Activated T-helper 1 cell treated with anti-CD3 and anti-CD28 coated beads, Interleukin-12 subunit alpha, Interleukin-12 subunit beta, Interleukin-2, Interleukin-4 antibody, amounts not matched to agents 30 ng/mL and 10 ng/mL and 1 ng/mL, durations not matched to agents 14 hours and 24 hours and 36 hours (primary cell): ENCODE measurements at places on chromosomes 13 and 19. TPM values are rescaled to one million over a fixed set of nuclear protein-coding genes. Genes with fewer than 3 reads are reported as not detected.

Gene VSTM1
- total RNA-seq: not detected in 2 replicates

DNA sequence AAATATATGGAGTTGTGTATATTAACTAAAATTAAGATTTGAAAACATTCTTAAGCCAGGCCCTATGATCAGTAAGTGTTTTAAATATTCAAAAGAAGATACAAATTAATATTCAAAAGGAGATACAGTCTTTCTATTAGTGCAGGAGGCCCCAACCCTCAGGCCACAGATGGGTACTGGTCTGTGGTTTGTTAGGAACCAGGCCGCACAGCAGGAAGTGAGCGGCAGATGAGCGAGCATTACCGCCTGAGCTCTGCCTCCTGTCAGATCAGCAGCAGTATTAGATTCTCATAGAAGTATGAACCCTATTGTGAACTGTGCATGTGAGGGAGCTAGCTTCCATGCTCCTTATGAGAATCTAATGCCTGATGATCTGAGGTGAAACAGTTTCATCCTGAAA, 232.9 kb downstream of the FOXO1 start:
- no peak overlapping the region for H3K4me3 ChIP-seq
- H3K4me1 ChIP-seq: peaks cover 36% of the 10 kb centered on the region
- DNase-seq: no peak

GRCh38 chr13:25901460-25902376, 150.1 kb downstream of the SHISA2 start:
- H3K27me3 ChIP-seq: peaks cover 6% of the 10 kb centered on the region
- H3K4me1 ChIP-seq: peaks cover 23% of the 10 kb centered on the region
- peak; percentile 60 for DNase-seq
- H3K36me3 ChIP-seq: peaks cover 6% of the 10 kb centered on the region

- no peak for DNase-seq
- peaks cover 50% of the 10 kb centered on the region for H3K36me3 ChIP-seq
- H3K4me3 ChIP-seq: no peak overlapping the region
- H3K4me1 ChIP-seq: peaks cover 13% of the 10 kb centered on the region
- H3K27me3 ChIP-seq: no peaks in the 10 kb centered on the region
These were observed 53.2 kb downstream of the TMED1 start for GRCh38 chr19:10782795-10783194.

DNA sequence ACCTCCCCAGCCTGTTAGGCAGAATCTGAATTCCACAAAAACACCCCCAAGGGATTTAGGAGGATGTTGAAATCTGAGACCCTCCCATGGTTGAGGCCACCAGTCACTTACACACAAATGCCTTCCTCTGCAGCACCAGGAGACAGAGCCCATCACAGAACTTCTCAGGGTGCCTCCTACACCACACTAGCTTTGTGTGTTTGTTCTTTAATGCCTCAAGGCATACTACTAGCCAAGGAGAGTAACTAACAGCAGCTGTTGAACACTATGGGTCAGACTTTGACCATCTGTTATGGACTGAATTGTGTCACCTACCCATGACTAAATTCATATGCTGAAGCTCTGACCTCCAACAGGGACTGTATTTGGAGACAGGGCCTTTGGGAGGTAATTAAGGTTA, 9.5 kb upstream of the MED26 start:
- H3K4me3 ChIP-seq: no peak overlapping the region
- no peaks in the 10 kb centered on the region for H3K27me3 ChIP-seq
- peaks cover 9% of the 10 kb centered on the region for H3K4me1 ChIP-seq
- H3K36me3 ChIP-seq: peaks cover 20% of the 10 kb centered on the region
- peak overlapping the region; percentile 58 for H3K27ac ChIP-seq
- no peak for DNase-seq

DNA sequence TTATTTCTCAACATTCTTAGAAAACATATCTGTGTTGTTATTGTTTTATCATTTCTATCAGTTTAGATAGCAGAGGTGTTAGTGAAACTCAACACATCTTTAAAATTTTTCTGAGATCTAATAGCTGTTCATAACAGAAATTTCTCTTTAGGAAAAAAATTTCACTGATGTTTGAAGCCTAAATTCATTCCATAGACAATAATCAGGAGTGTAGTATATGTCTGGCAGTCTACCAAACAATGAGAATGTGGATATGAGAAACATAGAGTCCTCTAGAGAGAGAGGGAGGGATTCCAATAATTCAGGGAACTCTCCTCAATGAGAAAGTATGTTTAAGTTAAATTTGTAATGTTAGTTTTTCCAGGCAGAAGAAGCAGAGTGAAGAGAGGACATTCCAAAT, 118.2 kb upstream of the EDNRB start:
- no peaks in the 10 kb centered on the region for H3K27me3 ChIP-seq
- no peaks in the 10 kb centered on the region for H3K4me1 ChIP-seq
- H3K27ac ChIP-seq: no peak overlapping the region
- DNase-seq: no peak
- no peaks in the 10 kb centered on the region for H3K36me3 ChIP-seq

GRCh38 chr19:3721131-3721886, 13.1 kb downstream of the TJP3 start:
- H3K27me3 ChIP-seq: peaks cover 40% of the 10 kb centered on the region
- H3K4me1 ChIP-seq: no peaks in the 10 kb centered on the region
- no peaks in the 10 kb centered on the region for H3K36me3 ChIP-seq
- H3K4me3 ChIP-seq: no peak overlapping the region
- peak; percentile 81 for DNase-seq

- no peaks in the 10 kb centered on the region for H3K27me3 ChIP-seq
- H3K27ac ChIP-seq: no peak overlapping the region
- no peaks in the 10 kb centered on the region for H3K36me3 ChIP-seq
- no peak for DNase-seq
- no peak overlapping the region for H3K4me3 ChIP-seq
These were observed 1888.8 kb upstream of the PCDH20 start for GRCh38 chr13:63304497-63304896.

Gene RBM26
- total RNA-seq: 99.3 and 107 TPM in 2 replicates

Gene POSTN
- total RNA-seq: not detected in 2 replicates

Gene S1PR4
- 44.3 and 45.3 TPM in 2 replicates for total RNA-seq

DNA sequence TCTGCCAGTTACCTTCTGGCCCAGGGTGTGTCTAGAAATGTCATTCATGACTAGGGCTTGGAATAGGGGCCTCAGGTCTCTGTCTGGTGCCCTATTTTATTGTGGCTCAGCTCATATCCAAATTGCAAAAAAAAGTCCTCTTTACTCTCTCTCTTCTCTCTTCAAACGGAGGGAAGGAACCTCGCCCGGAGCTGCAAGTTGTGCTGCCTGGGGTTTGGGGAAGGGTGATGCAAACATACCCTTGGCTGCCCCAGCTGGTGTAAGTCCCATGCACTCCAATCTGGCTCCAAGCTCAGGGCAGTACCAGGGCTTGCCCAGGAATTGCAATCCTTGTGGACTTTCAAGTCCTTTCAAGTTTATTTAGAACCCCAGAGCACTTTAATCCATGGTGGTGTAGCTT, 549.6 kb downstream of the PCDH17 start:
- no peaks in the 10 kb centered on the region for H3K36me3 ChIP-seq
- H3K27ac ChIP-seq: no peak overlapping the region
- H3K27me3 ChIP-seq: no peaks in the 10 kb centered on the region
- no peak overlapping the region for H3K4me3 ChIP-seq
- no peak for DNase-seq
- H3K4me1 ChIP-seq: no peaks in the 10 kb centered on the region

Gene LSM7
- total RNA-seq: 180 and 193 TPM in 2 replicates

GRCh38 chr19:49506575-49507105, 5.8 kb upstream of the FCGRT start:
- H3K4me3 ChIP-seq: no peak overlapping the region
- no peaks in the 10 kb centered on the region for H3K36me3 ChIP-seq
- peaks cover 31% of the 10 kb centered on the region for H3K4me1 ChIP-seq
- peak; percentile 72 for DNase-seq
- no peaks in the 10 kb centered on the region for H3K27me3 ChIP-seq

GRCh38 chr19:20503476-20503875, 62.1 kb downstream of the ZNF737 start:
- H3K27ac ChIP-seq: no peak overlapping the region
- H3K4me1 ChIP-seq: no peaks in the 10 kb centered on the region
- no peaks in the 10 kb centered on the region for H3K36me3 ChIP-seq
- H3K4me3 ChIP-seq: no peak overlapping the region
- H3K27me3 ChIP-seq: no peaks in the 10 kb centered on the region

Gene ZFR2
- 0.39 TPM in 1 of 2 replicates, not detected in the other for total RNA-seq

- H3K4me3 ChIP-seq: peak overlapping the region; percentile 90
- H3K27me3 ChIP-seq: no peaks in the 10 kb centered on the region
- peaks cover 22% of the 10 kb centered on the region for H3K4me1 ChIP-seq
- DNase-seq: no peak
These were observed 482 bp downstream of the ARHGAP45 start for GRCh38 chr19:1067341-1067957.

GRCh38 chr19:7679771-7680605, 645 bp upstream of the TRAPPC5 start:
- peaks cover 9% of the 10 kb centered on the region for H3K36me3 ChIP-seq
- H3K27ac ChIP-seq: peak overlapping the region; percentile 66
- DNase-seq: no peak
- peaks cover 47% of the 10 kb centered on the region for H3K4me1 ChIP-seq
- peak overlapping the region; percentile 93 for H3K4me3 ChIP-seq

DNA sequence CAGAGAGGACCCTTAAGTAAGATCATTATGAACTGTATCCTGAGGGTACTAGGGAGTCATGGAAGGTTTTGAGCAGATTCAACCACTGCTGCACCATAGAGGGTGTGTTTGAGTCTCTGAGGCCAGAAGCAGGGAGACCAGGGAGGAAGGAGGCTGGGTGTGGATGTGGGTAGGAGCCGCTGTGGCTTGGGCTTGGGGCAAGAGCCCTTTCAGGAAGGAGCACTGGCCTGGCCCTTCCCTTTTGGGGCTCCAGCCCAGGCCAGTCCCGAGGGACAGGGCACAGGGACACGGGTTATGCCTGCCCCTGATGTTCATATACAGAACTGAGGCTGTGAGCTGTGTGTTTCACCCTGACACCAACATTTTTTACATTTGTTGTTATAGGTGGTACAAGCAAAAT, 7.2 kb downstream of the CIC start:
- no peaks in the 10 kb centered on the region for H3K27me3 ChIP-seq
- H3K4me1 ChIP-seq: peaks cover 52% of the 10 kb centered on the region
- H3K4me3 ChIP-seq: peak overlapping the region; percentile 46
- H3K36me3 ChIP-seq: peaks cover 24% of the 10 kb centered on the region
- H3K27ac ChIP-seq: peak overlapping the region; percentile 79

GRCh38 chr19:40932008-40932959, 50.3 kb upstream of the CYP2A7 start:
- H3K4me3 ChIP-seq: no peak overlapping the region
- no peak for DNase-seq
- H3K4me1 ChIP-seq: no peaks in the 10 kb centered on the region
- H3K27ac ChIP-seq: no peak overlapping the region
- H3K27me3 ChIP-seq: peaks cover 16% of the 10 kb centered on the region
- H3K36me3 ChIP-seq: no peaks in the 10 kb centered on the region

Gene AXL
- total RNA-seq: 0.17 and 0.18 TPM in 2 replicates

- H3K4me1 ChIP-seq: no peaks in the 10 kb centered on the region
- no peak overlapping the region for H3K27ac ChIP-seq
- H3K27me3 ChIP-seq: peaks cover 6% of the 10 kb centered on the region
- no peaks in the 10 kb centered on the region for H3K36me3 ChIP-seq
- DNase-seq: no peak
- no peak overlapping the region for H3K4me3 ChIP-seq
These were observed 1.8 kb downstream of the ACOD1 start for GRCh38 chr13:76950101-76950500.

GRCh38 chr13:39197647-39198007, 159.4 kb downstream of the NHLRC3 start:
- H3K4me1 ChIP-seq: peaks cover 13% of the 10 kb centered on the region
- H3K27ac ChIP-seq: peak overlapping the region; percentile 41
- H3K4me3 ChIP-seq: no peak overlapping the region
- no peaks in the 10 kb centered on the region for H3K36me3 ChIP-seq
- H3K27me3 ChIP-seq: no peaks in the 10 kb centered on the region

Gene LGALS7B
- total RNA-seq: not detected in 2 replicates

DNA sequence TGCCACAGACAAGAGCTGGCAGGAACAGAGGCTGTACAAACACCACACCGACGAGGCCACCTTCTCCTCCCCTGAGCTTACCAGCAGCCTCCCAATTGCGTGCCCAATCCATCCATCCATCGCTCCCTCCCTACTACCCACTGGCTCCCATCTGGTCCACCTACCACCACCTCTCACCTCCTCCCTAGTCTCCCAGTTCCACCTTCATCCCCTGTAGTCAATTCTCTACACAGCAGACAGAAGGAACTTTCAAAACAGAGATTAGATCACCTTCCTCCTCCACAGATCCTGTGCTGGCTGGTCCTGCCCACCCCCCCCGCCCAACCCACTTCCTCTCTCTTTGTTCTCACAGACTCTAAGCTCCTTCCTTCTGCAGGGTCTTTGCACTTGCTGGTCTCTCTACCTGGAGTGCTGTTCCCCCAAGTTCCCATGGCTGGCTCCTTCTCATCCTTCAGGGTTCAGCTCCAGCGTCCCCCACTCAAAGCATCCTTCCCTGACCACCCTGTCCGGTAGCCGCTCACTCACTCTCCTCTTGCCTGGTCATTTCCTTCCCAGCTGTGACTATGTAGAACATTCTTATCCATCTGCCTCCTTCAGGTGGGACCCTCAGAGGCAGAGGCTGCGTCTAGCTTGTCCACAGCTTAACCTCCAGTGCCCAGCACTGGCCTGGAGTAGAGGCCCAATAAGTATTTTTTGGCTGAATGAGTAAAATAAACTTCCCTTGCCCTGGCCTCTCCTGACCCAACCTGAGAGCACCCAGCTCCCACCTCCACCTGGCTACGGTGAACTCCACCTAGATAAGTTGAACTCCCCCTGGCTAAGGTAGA, 23.0 kb downstream of the PIN1 start:
- peaks cover 7% of the 10 kb centered on the region for H3K36me3 ChIP-seq
- no peaks in the 10 kb centered on the region for H3K27me3 ChIP-seq
- peaks cover 62% of the 10 kb centered on the region for H3K4me1 ChIP-seq
- peak overlapping the region; percentile 79 for H3K4me3 ChIP-seq

DNA sequence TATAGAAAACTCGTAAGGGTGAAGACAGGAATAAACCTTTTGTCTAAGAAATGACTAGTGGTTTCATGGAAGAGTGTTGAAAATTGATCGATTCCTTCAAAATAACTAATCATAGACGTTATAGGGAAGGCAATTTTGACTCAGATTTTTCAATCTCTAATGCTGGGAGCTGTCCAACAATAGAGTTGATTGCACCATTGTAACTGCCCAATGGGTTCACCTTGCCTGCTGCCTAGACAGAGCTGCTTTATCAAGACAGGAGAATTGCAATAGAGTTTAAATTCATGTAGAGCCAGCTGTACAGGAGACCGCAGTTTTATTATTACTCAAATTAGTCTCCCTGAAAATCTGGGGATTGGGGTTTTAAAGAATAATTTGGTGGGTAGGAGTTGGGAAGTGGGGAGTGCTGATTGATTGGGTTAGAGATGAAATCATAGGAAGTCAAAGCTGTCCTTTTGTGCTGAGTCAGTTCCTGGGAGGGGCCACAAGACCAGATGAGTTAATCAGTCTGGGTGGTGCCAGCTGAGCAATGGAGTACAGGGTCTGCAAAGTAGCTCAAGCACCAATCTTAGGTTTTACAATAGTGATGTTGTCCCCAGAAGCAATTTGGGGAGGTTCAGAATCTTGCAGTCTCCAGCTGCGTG, 16.8 kb upstream of the ADGRE2 start:
- DNase-seq: no peak
- H3K4me3 ChIP-seq: no peak overlapping the region
- no peaks in the 10 kb centered on the region for H3K4me1 ChIP-seq

GRCh38 chr19:35732540-35733179, 9.6 kb downstream of the IGFLR1 start:
- no peaks in the 10 kb centered on the region for H3K27me3 ChIP-seq
- H3K27ac ChIP-seq: no peak overlapping the region
- DNase-seq: no peak
- H3K4me1 ChIP-seq: no peaks in the 10 kb centered on the region
- H3K4me3 ChIP-seq: no peak overlapping the region
- peaks cover 60% of the 10 kb centered on the region for H3K36me3 ChIP-seq

- no peaks in the 10 kb centered on the region for H3K36me3 ChIP-seq
- peaks cover 7% of the 10 kb centered on the region for H3K27me3 ChIP-seq
- peaks cover 16% of the 10 kb centered on the region for H3K4me1 ChIP-seq
- H3K27ac ChIP-seq: no peak overlapping the region
- DNase-seq: no peak
These were observed 3.7 kb downstream of the BRSK1 start for GRCh38 chr19:55287361-55288079.
